Fibroblast of skin of right biceps (primary cell): ENCODE measurements at places on chromosomes 3 and 15.

- no peak for DNase-seq
These were observed 33.7 kb downstream of the HCN4 start for GRCh38 chr15:73335026-73335425.

DNA sequence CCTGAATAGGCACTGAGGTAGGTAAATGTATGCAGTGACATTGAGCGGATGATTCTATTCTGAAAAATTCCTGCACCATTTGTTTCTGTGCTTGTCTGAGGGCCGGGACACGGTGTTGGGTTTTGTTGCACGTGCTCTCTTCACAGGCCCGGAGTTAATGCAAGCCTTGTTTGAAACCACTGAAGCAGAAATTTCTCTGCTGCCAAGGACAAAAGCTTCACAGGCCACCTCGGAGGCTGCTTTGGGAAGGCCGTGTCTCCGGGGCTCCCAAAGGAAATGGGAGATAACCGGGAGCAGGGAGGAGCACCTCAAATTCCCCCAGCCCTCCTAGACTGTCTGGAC lies 179.4 kb downstream of the OPA1 start:
- no peak for DNase-seq

GRCh38 chr3:27568393-27568792 lies 84.2 kb upstream of the SLC4A7 start:
- peak; percentile 59 for DNase-seq

DNA sequence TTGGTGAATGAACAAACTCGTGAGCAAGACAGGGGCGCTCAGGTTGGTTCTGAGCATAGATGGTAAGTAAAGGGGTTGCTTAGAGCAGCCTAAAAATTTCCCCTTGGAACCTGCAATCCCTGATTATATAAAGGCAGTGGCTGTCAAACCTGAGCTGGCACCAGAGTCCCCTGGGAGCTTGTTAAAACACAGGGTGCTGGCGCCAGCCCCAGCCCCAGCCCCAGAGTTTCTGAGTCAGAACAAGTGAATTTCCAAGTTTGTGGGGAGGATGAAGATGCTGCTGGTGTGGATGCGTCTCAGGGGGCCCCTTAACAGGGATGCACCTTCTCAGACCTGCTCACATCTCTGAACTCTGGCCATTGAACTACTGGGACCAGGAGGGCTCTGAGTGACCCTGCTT lies 48.2 kb downstream of the FEM1B start:
- DNase-seq = peak; percentile 28

GRCh38 chr15:40808861-40809450 lies 1.7 kb upstream of the DNAJC17 start:
- no peak for DNase-seq

GRCh38 chr3:65029130-65029529 lies 341.3 kb upstream of the ADAMTS9 start:
- no peak for DNase-seq
